ENCODE measurements at places on chromosomes 4 and X. TPM values are rescaled to one million over a fixed set of nuclear protein-coding genes. Genes with fewer than 3 reads are reported as not detected.

Gene CTBP1
- 277 TPM for total RNA-seq

Gene ARAF
- 11.3 TPM for total RNA-seq

Gene SSX4
- total RNA-seq = not detected

Gene CTAG2
- total RNA-seq = not detected

Gene VCX3A
- total RNA-seq = not detected

Gene MAGEA1
- not detected for total RNA-seq

Gene IQCM
- not detected for total RNA-seq

Gene CENPVL2
- total RNA-seq = not detected

Gene HTR2C
- not detected for total RNA-seq

Gene MED12
- total RNA-seq = 9.6 TPM

Gene GAGE12J
- not detected for total RNA-seq

Gene PPAT
- 39.2 TPM for total RNA-seq

Gene MAOB
- total RNA-seq = 21.6 TPM

Gene GPR143
- 58.2 TPM for total RNA-seq

Gene DRD5
- not detected for total RNA-seq

Gene PPP4R3C
- not detected for total RNA-seq

Gene CLCN5
- total RNA-seq = 6.3 TPM

Gene ESX1
- total RNA-seq = not detected

Gene PASD1
- total RNA-seq = not detected

Gene FOXO4
- 6.5 TPM for total RNA-seq

Gene CLIC2
- total RNA-seq = 0.52 TPM

Gene TRMT2B
- total RNA-seq = 15.1 TPM

Gene KLKB1
- total RNA-seq = 0.35 TPM

All from renal cortical epithelial cell (primary cell).